ENCODE measurements at places on chromosomes 6 and 20. TPM values are rescaled to one million over a fixed set of nuclear protein-coding genes. Genes with fewer than 3 reads are reported as not detected.

- peak overlapping the region; percentile 31 for H3K4me3 ChIP-seq
- no peaks in the 10 kb centered on the region for H3K27me3 ChIP-seq
- H3K4me1 ChIP-seq = no peaks in the 10 kb centered on the region
Observed at GRCh38 chr6:27591699-27592480, 119.0 kb upstream of the ZNF184 start.

DNA sequence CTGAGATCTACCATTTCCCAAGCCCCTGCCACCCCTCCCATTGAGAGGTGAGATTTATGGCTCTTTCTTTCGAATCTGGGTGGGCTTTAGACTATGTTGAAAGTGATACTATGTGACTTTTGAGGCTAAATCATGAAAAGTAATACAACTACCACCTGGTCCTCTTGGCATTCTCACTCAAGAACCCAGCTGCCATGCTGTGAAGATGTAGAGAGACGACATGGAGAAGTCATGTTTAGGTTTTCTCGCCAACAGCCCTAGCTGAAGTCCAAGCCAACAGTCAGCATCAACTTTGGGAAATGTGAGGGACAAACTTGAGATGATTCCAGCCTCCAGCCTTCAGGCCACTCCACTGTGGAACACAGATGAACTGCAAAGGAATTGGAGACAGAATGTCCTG is 108.7 kb downstream of the SCP2D1 start:
- no peaks in the 10 kb centered on the region for H3K4me1 ChIP-seq
- H3K27me3 ChIP-seq = no peaks in the 10 kb centered on the region
- no peaks in the 10 kb centered on the region for H3K36me3 ChIP-seq
- H3K4me3 ChIP-seq = no peak overlapping the region
- no peak for DNase-seq

The DACT2 gene
- total RNA-seq = not detected

GRCh38 chr20:50913690-50914375 is 17.4 kb downstream of the ADNP start:
- H3K4me1 ChIP-seq = peaks cover 31% of the 10 kb centered on the region
- H3K27ac ChIP-seq = no peak overlapping the region
- H3K36me3 ChIP-seq = 0 out of 2 replicates have a peak, but pooled peaks cover 3% of the 10 kb centered on the region
- peak; percentile 88 for DNase-seq

DNA sequence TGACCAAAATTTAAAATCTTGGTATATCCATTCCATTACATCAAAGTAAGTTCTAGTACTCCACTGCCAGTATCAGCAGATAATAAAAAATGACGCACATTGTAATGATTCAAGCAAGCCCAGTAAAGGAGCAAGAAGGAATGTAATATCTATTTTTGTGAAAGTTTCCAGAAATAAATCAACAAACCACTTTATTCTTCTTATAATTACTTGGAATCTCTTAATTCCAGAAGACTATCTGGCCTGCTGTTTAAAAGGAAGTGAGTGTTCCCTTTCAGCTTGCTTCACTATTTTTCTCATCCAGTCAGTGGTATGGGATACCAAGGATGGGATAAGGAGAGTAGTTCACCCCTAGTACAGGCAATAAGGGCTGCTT is 42.2 kb upstream of the DSE start:
- H3K27me3 ChIP-seq = no peaks in the 10 kb centered on the region
- peak; percentile 31 for DNase-seq
- no peak overlapping the region for H3K4me3 ChIP-seq
- H3K27ac ChIP-seq = no peak overlapping the region
- H3K4me1 ChIP-seq = peaks cover 1% of the 10 kb centered on the region

- DNase-seq = no peak
- H3K27me3 ChIP-seq = peaks cover 12% of the 10 kb centered on the region
- no peak overlapping the region for H3K4me3 ChIP-seq
- no peaks in the 10 kb centered on the region for H3K4me1 ChIP-seq
- no peaks in the 10 kb centered on the region for H3K36me3 ChIP-seq
- H3K27ac ChIP-seq = no peak overlapping the region
Observed at GRCh38 chr20:46458866-46459750, 52.7 kb upstream of the ELMO2 start.

- no peak overlapping the region for H3K4me3 ChIP-seq
- no peak for DNase-seq
- H3K27me3 ChIP-seq = peaks cover 3% of the 10 kb centered on the region
- H3K36me3 ChIP-seq = no peaks in the 10 kb centered on the region
- no peaks in the 10 kb centered on the region for H3K4me1 ChIP-seq
- no peak overlapping the region for H3K27ac ChIP-seq
Observed at GRCh38 chr6:151681433-151682059, 125.9 kb upstream of the ESR1 start.

GRCh38 chr6:80733641-80734040 is 627.2 kb downstream of the BCKDHB start:
- DNase-seq = no peak
- H3K27ac ChIP-seq = no peak overlapping the region
- no peaks in the 10 kb centered on the region for H3K27me3 ChIP-seq
